ENCODE measurements at places on chromosomes 11 and 22. TPM values are rescaled to one million over a fixed set of nuclear protein-coding genes. Genes with fewer than 3 reads are reported as not detected.

FGF4 gene
- total RNA-seq = 0.40 TPM

SIK2 gene
- 21.9 TPM for total RNA-seq

PTPRCAP gene
- total RNA-seq = 0.89 TPM

TREH gene
- total RNA-seq = not detected

C22orf15 gene
- total RNA-seq = not detected

KCNJ4 gene
- 0.43 TPM for total RNA-seq

SNX19 gene
- 71.1 TPM for total RNA-seq

SLC22A6 gene
- not detected for total RNA-seq

NTM gene
- total RNA-seq = 82.7 TPM

ANO3 gene
- total RNA-seq = not detected

PHOX2A gene
- total RNA-seq = not detected

NLRP14 gene
- not detected for total RNA-seq

Data from osteocyte (in vitro differentiated cells).